ENCODE measurements at places on chromosomes 11 and 22. TPM values are rescaled to one million over a fixed set of nuclear protein-coding genes. Genes with fewer than 3 reads are reported as not detected.

The OR2AG1 gene
- not detected for total RNA-seq

The NARS2 gene
- total RNA-seq = 20.7 TPM

The OR8H3 gene
- not detected for total RNA-seq

The PANX3 gene
- total RNA-seq = not detected

The PNPLA5 gene
- not detected for total RNA-seq

The ATP6V1E1 gene
- 170 TPM for total RNA-seq

The PLAAT3 gene
- 9.0 TPM for total RNA-seq

The TRIM48 gene
- not detected for total RNA-seq

Measured in regular cardiac myocyte (primary cell).